Caco-2 (cell line): ENCODE measurements at places on chromosomes 16 and 17.
A peak's percentile ranks its signal among the peaks of the same experiment; 100 is the strongest.

GRCh38 chr17:40402668-40403067, 15.0 kb downstream of the TOP2A start:
- no peak for DNase-seq

DNA sequence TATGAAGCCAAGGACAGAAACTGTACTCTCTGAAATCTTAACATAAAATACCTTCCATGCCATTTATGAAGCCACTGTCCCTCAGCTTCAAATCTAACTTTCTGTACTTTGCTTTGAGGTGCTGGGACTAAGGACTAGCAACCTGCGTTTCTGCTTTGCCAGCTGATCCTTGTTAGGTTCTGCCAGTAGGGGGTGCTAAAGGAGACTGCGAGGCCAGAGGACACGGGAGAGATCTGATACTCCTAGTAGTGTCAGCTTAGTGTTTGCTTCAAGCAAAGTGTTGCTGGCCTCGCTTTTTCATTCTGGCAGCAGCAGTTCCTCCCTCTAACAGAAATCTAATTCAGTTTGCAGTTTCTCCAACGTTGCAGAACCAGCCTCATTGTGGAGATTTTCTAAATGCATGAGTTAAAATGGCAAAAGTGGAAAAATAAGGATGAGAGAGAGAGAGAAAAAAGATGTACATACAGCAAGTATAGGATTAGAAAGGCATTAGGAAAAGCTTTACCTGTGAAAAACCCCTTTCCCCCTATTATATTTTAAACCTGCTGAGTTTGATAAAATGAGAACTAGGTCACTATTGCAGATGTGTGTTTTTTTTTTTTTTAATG, 297.5 kb downstream of the CA10 start:
- peak; percentile 42 for DNase-seq

GRCh38 chr16:29926711-29927052, 656 bp upstream of the KCTD13 start:
- peak; percentile 37 for DNase-seq

- DNase-seq, result no peak
Observed at GRCh38 chr17:45949755-45950320, 49.2 kb upstream of the STH start.

- DNase-seq, result peak; percentile 49
Observed at GRCh38 chr17:42438600-42439567, 15.8 kb upstream of the CAVIN1 start.

- no peak for DNase-seq
Observed at GRCh38 chr17:67335245-67335835, 31.0 kb downstream of the PSMD12 start.

GRCh38 chr17:7825206-7825990, 8.6 kb upstream of the KDM6B start:
- no peak for DNase-seq

GRCh38 chr17:70270554-70270953, 101.2 kb downstream of the KCNJ2 start:
- DNase-seq, result no peak

DNA sequence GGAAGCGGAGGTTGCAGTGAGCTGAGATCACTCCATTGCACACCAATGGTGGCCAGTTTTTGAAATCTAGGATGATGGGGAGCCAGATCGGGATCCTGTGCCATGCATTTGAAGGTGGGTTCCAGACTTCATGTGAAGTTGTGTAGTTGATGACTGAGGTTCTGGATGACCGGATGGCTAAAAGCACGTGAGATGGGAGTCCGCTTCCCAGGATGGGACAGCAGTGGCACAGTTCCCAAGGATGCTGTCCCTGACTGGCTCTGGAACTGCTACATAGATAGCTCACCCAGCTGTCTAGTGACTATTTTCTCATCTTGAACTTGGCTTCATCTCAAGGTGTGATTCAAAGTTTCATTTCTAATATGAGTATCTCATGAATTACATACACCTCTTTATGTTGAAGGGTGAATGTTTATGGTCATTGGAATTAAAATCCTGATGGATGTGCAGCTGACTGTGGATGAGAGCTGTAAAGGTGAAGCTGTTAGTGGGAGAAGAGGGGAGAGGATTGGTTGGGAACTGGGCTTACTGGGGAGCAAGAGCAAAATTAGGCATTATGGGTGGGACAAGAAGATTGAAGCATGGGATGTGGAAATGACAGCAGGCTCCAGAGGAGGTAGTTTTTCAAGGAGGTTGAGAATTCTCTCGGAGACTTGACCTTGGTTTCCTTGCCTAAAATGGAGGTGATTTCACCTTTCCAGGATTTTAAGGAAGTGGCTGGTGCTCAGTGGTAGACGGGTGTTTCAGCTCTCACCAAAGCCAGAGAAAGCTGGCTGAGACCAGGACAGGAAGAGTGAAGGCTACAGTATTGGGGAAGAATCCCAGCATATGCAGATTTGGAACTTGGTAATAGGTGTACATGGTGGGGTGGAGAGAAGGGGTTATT, 8.2 kb downstream of the TUFM start:
- no peak for DNase-seq

- DNase-seq, result no peak
Observed at GRCh38 chr17:67253384-67253783, 8.4 kb upstream of the HELZ start.

- DNase-seq, result no peak
Observed at GRCh38 chr16:89555265-89555664, 5.2 kb upstream of the RPL13 start.

DNA sequence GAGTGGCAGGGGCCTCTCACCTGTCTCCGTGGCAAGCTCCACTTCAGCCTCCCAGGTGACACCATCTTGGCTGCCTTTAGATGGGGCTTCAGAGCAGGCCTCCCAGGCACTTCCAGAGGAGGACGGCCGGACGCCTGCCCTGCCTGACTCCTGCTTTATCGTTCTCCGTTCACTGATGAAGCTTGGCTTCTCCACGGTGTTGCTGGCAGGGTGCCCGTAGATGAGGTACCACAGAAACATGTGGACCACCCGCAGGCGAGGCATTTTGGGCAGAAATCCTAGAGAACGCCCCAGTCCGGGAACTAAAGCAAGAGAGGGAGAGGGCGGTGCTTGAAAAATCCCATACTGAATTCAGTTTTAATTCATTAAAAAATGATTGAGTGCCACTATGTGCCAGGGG, 54.5 kb downstream of the GTF3C1 start:
- no peak for DNase-seq

DNA sequence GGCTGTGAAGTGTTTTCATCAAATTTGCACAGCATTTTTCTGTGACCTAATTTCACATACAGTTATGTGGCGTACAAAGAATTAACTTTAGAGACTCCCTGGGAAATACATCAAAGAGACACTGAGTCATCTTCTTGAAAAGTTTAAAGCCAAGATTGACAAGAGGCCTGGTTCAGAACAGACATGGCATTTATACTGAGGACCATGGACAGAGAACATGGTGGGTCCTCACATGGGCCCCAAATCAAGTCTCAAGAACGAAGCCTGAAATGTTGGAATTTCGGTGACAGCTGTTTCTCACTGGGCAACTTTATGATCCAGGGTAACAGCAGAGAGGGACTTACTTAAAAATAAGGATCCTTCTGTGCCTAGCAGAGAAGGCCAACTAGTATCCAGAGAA, 311.5 kb upstream of the KCNJ16 start:
- DNase-seq, result no peak

DNA sequence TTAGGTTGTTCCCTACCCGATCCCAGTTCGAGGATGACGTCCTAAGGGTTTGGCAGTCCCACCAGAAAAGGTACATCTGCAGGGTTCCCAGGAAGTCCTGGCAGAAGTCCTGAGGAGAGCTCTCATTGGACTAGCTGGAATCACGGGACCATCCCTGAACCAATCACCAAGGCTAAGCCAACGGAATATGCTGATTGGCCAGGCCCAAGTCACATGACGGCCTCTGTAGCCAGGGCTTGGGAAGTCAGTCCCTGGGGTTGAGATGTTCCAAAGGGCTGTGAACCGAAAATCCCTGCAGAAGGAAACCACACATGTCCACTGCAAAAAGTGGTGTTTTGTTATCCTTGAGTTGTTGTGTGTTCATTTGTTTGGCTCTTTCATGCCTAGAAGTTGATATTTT, 68.2 kb upstream of the ZNF423 start:
- peak; percentile 61 for DNase-seq
